ENCODE measurements at places on chromosomes 5 and 9.

DNA sequence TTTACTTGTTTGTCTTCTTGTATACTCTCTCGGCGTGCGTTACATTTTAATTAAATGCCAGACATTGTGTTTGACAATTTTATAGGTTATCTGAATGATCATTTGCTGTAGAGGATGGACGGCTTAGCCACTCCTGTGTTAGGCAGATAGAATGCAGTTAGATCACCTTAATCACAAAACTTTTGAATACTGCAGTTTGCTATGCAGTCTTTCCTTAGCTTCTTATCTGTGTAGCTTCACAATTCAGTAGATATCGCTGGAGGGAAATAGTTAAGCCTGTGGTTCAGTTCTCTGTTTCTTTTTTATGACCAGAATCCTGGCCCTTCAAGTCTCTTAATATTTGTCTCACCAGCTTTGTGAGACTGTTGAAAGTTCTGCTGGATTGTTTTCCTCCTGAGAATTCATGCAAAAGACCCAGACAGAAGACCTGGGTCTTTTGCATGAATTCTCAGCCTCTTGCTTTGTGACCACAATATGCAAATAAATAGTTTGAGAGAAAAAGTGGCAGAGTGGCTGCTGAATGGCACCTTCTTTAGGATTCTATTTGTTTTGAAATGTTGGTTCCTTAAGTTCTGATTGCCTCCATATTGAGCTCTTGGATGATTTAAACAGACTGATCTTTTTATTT lies 40.2 kb downstream of the RASA1 start:
- DNase-seq: no peak

DNA sequence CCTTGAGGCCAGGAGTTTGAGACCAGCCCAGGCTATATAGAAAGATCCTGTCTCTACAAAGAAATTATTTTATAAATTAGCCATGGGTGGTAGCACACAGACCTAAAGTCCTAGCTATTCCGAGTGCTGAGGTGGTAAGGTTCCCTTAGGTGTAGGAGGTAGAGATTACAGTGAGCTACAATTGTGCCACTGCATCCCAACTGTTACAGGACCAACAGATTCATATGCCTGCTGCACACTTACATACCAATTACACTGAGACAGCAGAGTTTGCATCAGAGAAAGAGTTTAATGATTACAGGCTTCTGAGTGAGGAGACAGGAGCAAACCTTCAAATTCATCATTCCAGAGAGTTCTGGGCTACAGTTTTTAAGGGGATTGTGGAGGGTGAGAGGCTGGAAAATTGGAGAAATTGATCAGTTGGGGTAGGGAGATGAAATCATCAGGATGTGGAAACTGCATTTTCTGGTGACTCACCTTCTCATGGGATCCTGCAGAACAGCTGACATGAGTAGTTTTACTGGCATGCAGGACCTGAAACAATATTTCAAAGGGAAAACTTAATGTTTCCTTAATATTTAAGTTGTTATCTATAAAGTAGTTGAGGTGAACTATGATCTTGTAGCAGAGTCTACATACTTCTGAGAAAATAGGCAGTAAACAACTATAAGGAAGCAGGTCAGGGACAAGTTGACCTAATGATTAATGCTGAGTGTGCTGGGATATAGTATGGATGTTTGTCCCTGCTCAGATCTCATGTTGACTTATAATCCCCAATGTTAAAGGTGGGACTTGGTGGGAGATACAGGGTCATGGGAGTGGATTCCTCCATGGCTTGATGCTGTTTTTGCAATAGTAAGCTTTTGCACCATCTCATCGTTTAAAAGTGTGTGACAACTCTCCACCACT lies 54.7 kb downstream of the ANXA2R start:
- no peak for DNase-seq

DNA sequence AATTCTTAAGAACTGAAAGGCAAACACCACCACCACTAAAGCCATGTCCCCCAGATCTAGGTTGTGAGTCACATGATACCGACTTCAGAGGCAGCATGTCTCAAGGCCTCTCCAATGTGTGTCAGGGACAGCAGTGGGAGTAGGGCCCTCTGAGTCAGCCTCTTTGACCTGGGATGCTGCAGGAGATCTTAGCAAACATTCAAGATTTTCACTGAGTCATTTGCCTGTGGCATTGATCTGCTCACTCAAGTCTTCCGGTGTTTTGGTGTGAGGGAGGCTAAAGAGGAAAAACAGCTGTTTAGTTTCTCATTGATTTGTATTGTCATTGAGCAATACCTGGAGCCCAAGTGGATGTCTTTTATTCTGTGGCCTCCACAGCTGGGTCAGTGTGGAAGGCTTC lies 36.1 kb downstream of the TMC1 start:
- DNase-seq: no peak

DNA sequence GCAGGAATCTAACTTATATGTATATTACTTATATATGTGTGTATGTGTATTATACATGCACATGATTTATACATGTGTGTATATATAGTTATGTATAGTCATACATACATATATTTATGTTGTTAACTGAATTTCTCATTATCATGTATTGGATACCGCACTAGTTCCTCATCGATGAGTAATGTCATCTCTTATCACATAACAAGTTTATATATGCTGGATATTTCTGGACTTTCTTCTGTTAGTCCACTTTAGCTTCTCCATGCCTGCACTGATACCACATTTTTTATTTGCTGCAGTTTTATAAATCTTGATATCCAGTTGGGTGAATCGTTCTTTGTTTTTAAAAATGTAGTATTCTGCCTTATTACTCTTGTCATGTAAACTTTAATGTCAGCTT lies 50.2 kb downstream of the APC start:
- DNase-seq: no peak

- no peak for DNase-seq
Observed at GRCh38 chr5:165119175-165119574, 1613.8 kb downstream of the MAT2B start.

DNA sequence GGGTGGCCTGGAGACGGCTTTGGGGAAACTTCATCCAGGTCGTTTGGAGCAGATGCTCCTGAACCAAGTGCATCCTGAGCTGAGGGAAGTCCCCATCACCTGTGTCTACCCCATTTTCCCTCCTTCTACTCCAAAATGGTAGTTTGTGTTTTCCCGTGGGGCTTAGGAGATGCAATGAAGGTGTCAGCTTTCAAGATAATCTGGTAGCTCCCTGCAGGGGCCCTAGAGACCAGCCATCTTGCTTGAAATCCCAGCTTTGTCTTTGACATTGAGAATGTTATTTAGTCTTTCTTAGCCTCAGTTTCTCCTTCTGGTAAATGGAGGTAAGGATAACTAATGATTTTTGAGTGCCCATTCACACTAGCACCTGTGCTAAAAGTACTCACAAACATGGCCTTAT lies 77.4 kb downstream of the WWC1 start:
- DNase-seq: no peak

- no peak for DNase-seq
Observed at GRCh38 chr9:91119679-91120078, 242.0 kb downstream of the AUH start.

DNA sequence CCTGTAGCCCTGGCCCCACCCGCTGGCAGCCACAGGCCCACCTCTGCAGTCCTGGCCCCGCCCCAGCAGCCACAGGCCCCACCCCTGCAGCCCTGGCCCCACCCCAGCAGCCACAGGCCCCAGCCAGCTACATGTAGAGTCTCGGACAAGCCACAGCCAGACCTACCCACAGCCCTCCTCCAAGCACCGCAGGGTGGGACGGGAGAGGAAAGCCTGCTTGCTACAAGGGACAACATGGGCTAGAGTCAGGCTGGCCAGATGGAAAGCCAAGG lies 49.5 kb upstream of the SARDH start:
- DNase-seq: peak; percentile 55

DNA sequence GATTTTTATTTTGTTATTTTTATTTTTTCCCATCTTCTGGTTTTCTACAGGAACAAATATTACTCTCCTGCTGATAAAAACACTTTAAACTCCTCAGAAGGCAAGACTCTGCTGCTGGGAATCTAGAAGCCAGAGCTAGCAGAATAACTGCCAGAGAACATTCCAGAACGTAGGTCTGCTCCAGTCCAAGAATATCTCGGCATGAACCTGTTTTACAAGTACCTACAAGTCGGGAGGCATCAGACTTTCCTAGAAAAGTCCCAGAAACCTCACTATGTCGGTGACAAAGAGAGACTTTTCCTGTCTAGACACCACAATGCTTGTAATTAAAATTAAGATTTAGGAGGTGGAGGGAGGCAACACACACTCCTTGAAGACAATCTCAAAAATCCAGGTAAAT lies 41.4 kb downstream of the FABP6 start:
- DNase-seq: no peak

GRCh38 chr9:94668418-94668927 lies 29.2 kb upstream of the FBP1 start:
- DNase-seq: no peak

DNA sequence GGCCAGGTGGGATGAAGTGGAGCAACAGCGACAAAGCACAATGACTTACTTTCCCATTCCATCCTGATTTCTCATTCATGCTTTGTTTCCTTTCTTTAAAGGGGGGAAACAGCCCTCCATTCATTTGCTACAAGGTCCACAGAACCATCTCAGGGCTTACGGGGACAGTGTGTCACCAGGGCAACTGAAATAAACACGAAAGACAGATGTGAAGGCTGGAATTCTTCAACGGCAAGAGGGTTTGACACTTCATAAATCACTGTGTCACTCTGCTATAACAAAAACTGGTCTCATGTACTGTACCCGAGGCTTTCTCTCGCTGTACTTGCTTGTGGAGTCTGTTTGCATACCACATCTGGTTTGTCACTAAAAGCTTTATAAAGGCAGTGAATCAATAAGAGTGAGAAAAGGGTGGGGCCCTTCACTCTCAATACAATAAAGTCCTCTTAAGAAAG lies 150.8 kb downstream of the EFNA5 start:
- DNase-seq: no peak

- DNase-seq: no peak
Observed at GRCh38 chr5:142779163-142779840, 9.1 kb downstream of the ARHGAP26 start.

- no peak for DNase-seq
Observed at GRCh38 chr5:1670351-1670750, 129.3 kb downstream of the MRPL36 start.

DNA sequence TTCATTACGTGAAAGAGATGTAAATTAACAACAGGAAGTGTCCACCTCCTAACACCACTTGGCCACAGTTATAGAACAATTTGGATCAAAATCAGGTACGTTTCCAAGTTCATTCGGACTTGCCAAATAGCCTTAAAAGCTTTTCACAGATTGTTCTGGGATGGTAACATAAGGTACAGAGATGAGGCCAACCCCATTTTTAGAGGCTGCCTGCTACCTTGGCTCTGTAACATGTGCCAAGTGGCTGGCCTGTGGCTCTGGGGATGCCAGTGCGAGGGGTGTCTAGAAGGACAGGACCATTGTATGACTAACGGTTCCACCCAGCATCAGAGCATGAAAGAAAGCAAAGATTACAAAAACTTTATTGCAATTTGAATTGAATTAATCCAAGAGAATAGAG lies 91.0 kb downstream of the LHFPL2 start:
- DNase-seq: no peak

- DNase-seq: no peak
Observed at GRCh38 chr9:111023128-111023527, 15.1 kb downstream of the LPAR1 start.

- no peak for DNase-seq
Observed at GRCh38 chr9:120435091-120435490, 144.9 kb downstream of the CDK5RAP2 start.

DNA sequence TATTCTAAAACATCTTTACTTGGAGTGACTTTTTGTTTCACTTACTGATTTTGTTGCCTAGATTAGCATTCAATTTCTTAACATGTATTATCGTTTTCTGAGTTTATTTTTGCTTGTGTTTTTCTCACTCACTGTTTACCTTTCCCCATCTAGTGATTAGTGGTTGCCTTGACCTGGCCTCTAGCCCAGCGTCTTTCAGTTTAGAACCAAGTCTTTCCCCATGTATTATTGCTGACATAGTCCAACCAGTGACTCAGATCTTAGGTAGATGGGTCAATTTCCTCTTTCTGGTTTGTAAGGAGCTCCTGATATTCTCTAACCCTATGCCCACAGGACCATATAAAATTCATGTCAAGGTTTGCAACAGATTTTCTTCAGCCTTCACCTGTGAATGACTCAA lies 135.5 kb downstream of the PRR16 start:
- DNase-seq: no peak

GRCh38 chr5:126897851-126898630 lies 121.1 kb downstream of the LMNB1 start:
- no peak for DNase-seq

- DNase-seq: no peak
Observed at GRCh38 chr9:133132174-133132573, 11.1 kb upstream of the RALGDS start.

DNA sequence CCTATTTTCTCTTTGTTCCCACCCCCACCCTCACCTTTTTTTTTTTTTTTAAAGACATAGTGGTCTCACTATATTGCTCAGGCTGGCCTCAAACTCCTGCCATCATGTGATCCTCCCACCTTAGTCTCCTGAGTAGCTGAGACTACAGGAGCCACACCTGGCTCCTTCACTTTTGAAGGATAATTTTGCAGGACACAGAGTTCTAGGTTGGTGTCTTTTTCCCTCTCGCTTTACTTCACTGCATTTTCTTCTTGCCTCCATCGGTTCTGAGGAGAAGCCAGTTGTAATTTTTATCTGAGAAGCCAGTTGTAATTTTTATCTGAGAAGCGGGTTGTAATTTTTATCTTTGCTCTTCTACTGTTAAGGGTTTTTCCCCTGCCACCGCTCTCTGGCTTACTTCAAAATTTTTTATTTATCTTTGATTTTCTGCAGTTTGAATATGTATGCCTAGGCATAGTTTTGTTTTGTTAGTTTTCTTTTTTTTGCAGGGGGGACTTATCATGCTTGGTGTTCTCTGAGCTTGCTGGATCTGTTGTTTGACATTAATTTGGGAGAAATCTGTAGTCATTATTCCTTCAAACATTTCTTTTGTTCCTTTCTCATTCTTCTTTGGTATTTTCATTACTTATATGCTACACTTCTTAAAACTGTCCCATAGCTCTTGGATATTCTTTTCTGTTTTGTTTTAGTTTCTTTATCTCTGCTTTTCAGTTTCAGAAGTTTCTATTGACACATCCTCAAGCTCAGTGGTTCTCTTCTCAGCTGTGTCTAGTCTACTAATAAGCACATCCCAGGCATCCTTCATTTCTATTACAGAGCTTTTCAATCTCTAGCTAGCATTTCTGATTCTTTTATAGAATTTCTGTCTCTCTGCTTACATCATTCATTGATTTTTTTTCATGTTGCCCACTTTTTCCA lies 148.2 kb upstream of the CHD1 start:
- no peak for DNase-seq

DNA sequence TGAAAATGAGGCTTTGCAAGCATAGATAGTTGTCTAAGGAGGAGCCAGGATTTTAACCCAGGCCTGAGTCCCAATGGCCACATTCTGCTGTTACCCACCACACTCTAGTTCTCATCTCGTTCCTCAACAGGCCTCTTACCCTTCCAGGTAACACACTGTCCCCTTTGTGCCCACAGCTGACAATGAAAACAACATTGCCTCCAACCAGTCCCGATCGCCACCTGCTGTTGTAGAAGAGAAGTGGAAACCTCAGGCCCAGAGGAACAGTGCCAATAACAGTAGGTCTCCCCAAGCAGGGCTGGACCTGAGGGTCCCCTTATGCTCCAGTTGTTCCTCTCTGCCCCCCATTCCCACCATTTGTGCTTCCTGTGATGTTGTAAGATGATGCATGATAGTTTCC lies 30.4 kb downstream of the AMBP start:
- DNase-seq: no peak
